Kidney glomerular epithelial cell (primary cell): ENCODE measurements at places on chromosomes 7 and 10.

DNA sequence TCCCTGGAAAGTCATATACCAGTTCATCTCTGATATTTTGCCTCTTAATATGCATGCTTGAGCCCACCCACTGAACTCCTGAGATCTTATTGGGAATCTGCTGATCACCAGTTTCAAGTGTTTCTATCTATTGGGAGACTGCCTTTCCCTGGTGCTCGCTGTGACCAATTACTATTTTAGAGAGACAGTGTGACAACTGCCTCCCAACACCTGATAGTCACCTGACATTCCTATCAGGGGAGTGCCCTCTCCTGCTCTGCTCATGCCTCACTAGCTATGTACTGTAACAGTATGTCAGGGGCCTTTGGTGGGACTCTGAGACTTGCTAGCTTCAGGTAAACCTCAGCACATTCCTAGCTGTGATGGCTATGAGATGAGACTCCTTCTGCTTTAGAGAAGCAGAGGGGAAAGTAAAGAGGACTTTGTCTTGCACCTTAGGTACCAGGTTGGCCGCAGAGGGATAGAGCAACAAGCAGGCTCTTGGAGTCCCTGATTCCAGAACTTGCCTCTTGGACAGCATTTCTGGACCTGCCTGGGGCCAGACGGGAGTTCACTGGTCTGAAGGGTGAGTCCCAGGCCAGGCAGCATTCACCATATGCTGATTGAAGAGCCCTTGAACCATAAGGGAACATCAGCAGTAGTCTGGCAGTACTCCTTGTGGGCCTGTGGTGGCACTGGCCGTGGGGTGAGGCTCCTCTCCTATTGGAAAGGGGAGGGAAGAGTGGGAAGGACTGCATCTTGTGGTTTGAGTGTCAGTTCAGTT lies 34.4 kb upstream of the ARHGAP12 start:
- DNase-seq = no peak

DNA sequence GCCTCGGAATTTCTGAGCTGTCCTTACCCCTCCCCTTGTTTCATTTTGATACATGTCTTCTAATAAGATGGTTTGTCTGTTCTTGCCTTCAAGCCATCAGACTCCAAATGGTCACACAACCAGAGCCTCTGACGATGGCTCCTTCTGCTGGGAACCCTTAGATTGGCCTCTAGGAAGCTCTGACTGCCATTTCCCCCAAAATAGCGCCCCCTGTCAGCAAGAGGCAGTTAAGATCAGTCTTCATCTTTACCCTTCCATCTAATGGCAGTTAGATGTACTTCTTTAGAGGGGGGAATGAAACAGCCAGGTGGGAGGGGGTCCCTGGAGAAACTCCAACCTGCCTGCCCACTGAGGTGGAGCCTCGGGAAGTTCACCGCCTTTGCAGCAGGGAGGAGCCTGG lies 85.8 kb upstream of the GPR22 start:
- DNase-seq = no peak

GRCh38 chr10:774661-775244 lies 85.3 kb upstream of the DIP2C start:
- no peak for DNase-seq

DNA sequence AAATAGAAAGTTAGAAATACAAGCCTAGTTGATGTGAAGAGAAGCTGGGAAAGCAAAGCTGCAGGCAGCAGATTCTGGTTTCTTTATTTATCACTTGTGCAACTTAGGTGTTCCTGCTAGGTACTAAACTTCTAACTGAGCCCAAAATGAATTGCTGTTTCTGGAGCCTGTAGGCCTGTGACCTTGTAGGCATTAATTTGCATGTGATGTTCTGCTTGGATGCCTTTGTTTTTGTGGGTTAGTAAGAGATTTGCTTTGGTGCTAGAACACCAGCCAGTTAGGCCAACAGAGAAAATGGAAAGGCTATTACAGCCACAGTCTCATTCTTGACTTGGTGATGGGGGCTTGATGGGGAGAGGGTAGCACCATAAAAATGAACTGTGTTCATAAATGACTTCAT lies 370.7 kb downstream of the PPP1R3A start:
- no peak for DNase-seq

- no peak for DNase-seq
Measured at GRCh38 chr10:15813415-15813814, 46.9 kb downstream of the MINDY3 start.

GRCh38 chr7:18768256-18768655 lies 272.7 kb downstream of the HDAC9 start:
- no peak for DNase-seq

- no peak for DNase-seq
Measured at GRCh38 chr7:33418251-33418701, 288.9 kb downstream of the BBS9 start.

- no peak for DNase-seq
Measured at GRCh38 chr10:103517234-103518085, 24.0 kb downstream of the NEURL1 start.

GRCh38 chr7:135334830-135335543 lies 101.3 kb downstream of the STRA8 start:
- no peak for DNase-seq

DNA sequence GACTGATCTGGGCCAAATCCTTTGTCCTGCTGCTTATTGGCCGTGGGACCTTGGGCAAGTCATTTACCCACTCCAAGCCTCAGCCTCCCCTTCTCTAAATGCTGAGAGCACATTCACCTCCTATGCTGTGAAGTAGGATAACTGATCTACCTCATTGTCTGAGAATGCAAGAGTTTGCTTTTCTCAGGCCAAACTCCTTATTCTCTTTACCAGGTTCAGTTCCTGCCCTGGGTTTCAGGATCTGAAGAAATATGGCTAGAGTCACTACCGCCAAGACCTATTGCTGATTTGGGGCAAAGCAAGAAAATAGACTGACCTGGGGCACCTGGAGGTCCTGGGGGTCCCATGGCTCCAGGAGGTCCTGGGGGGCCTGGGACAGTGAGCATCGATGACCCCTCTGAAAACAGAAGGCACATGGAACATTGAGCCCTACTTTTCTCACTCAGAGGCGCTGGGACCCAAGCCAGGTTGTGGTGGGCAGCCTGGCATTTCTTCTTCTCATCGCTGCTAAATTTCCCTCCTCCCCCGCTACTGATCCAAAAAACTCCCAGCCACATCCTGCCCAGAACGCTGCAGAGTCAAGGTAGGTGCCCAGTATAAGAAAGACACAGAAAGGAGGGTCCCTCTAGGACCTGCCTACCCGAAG lies 42.4 kb downstream of the COL17A1 start:
- no peak for DNase-seq

- no peak for DNase-seq
Measured at GRCh38 chr10:43231523-43232078, 35.3 kb downstream of the RASGEF1A start.

DNA sequence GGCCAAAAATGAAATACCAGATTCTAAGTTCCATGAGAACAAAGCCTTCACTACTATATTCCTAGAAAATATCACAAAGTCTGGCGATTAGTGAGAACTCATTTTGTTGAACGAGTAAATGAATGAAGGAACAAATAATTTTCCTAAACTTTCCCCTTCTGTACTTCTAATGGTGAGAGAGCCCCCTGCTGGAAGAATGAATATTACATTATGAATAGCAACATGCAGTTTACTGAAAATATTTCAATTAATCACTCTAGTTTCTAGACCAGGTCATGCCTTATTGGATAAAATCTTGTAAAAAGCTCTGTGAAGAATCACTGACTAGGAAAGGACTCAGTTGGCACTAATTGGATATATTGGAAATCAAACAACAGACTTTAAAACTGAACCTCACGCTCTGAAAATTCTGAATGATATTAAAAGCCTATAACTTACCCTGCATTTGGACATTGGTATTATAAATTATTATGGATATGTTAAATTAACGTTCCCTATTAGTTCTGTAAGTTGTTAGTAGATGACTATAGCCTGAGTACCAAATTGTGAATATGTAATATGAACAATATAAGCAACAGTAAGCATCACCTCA lies 32.4 kb upstream of the MTPN start:
- peak; percentile 23 for DNase-seq

- DNase-seq = peak; percentile 14
Measured at GRCh38 chr7:12550956-12551355, 19.6 kb upstream of the SCIN start.

GRCh38 chr10:114096864-114097263 lies 53.2 kb downstream of the ADRB1 start:
- DNase-seq = no peak

GRCh38 chr10:58157076-58157766 lies 110.5 kb downstream of the IPMK start:
- peak; percentile 81 for DNase-seq

DNA sequence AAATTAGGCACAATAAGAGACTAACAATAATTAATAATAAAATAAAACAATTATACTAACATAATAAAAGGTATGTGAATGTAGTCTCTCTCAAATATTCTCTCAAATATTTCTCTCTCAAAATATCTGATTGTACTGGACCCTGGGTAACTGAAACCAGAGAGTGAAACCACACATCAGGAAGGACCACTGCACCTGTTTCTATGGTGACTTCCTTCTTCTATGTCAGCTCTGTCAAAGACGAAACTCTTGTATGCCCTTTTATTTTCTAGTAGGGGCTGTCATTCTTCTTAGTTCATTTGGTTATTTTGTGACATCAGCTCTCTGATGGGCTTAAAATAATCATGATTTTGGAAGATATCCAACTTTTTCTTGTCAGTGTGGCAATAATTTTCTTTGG lies 428.0 kb upstream of the TPK1 start:
- DNase-seq = no peak

DNA sequence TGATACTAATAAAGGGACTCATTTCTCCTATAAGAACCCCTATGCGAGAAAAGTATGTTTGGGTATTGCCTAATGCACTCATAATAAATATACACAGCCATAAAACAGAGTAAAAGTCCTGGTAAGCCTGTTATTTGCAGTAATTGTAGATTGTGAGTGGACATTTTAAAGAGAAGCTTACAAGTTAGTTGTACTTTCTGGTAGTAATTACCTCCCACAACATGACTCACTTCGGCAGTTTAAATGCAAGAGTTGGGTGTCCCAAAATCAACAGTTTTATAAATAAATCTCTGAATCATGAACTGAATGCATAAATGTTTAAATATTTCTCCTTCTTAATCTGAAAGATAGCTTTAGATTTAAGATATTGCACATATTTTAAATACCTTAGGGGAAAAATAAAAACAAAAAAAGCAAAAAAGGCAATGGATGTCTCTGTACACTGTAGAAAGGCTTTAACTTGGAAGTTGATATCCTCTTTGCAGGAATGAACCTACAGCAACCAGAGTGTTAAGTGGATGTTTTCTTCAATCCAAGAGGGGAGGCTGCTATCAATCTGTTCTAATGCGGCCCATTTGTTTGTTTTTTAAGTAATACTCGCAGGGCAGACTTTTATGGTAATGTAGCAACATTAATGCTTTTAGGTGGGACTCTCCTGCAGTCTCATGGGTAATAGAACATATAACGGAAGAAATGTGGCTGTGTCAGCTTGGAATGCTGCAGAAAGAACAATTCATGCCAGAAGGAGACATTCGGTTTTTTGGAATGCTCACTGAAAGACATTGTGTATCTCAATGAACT lies 57.3 kb upstream of the ZEB1 start:
- peak; percentile 7 for DNase-seq

- DNase-seq = no peak
Measured at GRCh38 chr7:51702673-51703072, 386.1 kb upstream of the COBL start.

- no peak for DNase-seq
Measured at GRCh38 chr10:97690133-97690532, 3.1 kb upstream of the AVPI1 start.

GRCh38 chr7:101546308-101546936 lies 82.7 kb downstream of the MYL10 start:
- DNase-seq = no peak

- DNase-seq = no peak
Measured at GRCh38 chr10:97020452-97021400, 165.0 kb downstream of the SLIT1 start.
